CD14-positive monocyte (primary cell): ENCODE measurements at places on chromosomes 2 and 18. TPM values are rescaled to one million over a fixed set of nuclear protein-coding genes. Genes with fewer than 3 reads are reported as not detected.

DNA sequence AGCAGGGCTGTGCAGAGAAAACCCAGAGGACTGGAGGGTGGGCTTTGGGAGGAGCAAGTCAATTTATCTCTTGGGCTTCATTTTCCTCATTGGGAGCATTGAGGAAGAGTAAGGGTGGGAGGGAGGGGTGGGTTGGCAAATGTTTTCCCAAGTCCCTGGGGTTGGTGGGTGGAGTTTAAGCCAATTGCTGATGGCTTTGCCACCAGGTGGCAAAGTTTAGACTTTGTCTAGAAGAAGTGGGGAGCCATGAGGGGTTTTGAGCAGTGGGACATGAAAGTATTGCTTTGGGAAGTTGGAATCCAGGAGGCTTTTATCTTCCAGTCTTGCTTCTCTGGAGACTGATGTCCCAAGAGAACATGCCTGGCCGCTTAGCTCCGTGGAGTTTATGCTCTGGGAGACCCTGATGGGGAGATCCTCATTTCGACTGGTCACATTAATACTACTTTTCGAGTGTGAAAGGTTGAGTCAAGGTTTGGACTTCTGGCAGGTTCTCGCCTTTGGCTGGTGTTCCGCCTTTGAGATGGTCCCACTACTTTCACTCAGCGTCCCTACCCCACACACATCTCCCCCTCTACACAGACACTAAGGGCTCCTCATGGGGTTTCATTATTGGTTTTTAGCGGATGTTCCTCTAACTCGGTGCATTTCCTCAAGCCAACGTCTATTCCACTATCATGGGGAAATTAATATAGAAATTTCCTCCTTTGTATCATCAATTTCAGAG lies 126.7 kb downstream of the PRKCE start:
- no peaks in the 10 kb centered on the region for H3K27me3 ChIP-seq
- no peak for DNase-seq
- peaks cover 27% of the 10 kb centered on the region for H3K4me1 ChIP-seq
- H3K36me3 ChIP-seq = no peaks in the 10 kb centered on the region

GRCh38 chr18:50289108-50289443 lies 1.6 kb upstream of the CXXC1 start:
- no peaks in the 10 kb centered on the region for H3K27me3 ChIP-seq
- H3K27ac ChIP-seq = peak overlapping the region; percentile 27
- peak overlapping the region; percentile 19 for H3K4me3 ChIP-seq
- no peak for DNase-seq
- peaks cover 25% of the 10 kb centered on the region for H3K4me1 ChIP-seq

Gene EVX2
- not detected for polyA plus RNA-seq

Gene ABCA12
- not detected for polyA plus RNA-seq

Gene TBR1
- not detected in 2 replicates for polyA plus RNA-seq

DNA sequence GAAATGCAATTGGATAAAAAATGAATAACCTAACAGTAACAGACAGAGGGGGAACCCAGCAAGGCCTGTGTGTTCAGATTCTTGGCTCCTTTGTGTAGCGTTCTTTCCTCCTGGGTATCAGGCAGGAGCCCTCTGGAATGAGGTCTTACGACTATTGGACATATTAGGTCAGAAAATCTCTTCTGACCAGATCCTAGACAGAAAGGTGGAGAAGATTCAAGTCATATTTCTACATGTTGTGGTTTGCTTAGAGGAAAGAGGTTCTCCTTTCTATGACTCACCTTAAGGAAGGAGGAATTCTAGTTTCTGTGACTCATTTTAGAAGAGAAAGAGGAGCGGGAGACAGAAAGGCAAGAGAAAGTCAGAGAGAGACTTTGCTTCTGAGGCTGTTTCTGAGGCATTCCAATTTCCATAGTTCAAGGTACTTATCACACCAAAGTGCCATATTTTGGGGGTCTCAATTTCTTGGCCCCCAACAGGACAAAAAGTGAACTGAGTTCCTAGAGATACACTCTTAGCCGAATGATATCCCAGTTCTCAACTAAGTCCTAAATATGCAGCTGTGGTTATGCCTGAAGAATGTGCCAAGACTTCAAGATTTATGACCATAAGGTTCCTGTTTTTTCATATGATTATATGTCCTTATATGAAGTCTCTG lies 618.6 kb downstream of the ZEB2 start:
- DNase-seq = no peak
- H3K4me3 ChIP-seq = no peak overlapping the region
- peaks cover 9% of the 10 kb centered on the region for H3K4me1 ChIP-seq
- H3K27ac ChIP-seq = no peak overlapping the region
- no peaks in the 10 kb centered on the region for H3K36me3 ChIP-seq

Gene OBSL1
- 0.09 and 0.27 TPM in 2 replicates for polyA plus RNA-seq

- no peak overlapping the region for H3K27ac ChIP-seq
- no peak for DNase-seq
- no peaks in the 10 kb centered on the region for H3K27me3 ChIP-seq
- H3K4me3 ChIP-seq = no peak overlapping the region
Observed at GRCh38 chr18:37266290-37266689, 299.3 kb downstream of the CELF4 start.

Gene ZAP70
- polyA plus RNA-seq = 0.30 TPM

DNA sequence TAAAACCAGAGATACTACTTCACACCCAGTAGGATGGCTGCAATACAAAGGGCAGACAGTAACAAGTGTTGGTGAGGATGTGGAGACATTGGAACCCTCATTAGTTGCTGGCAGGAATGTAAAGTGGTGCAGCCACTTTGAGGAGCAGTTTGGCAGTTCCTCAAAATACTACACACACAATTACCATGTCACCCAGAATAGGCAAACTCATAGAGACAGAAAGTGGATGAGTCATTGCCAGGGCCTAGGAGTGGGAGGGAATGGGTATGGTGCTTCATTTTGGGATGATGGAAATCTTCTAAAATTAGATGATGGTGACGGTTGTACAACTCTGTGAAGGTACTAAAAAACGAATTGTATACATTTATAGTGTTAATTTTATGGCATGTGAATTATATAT lies 54.8 kb downstream of the ATP9B start:
- no peaks in the 10 kb centered on the region for H3K27me3 ChIP-seq
- no peak overlapping the region for H3K27ac ChIP-seq

Gene SP110
- 39.1 TPM for polyA plus RNA-seq

Gene PKDCC
- not detected for polyA plus RNA-seq

Gene PARD6G
- not detected for polyA plus RNA-seq

Gene DRC1
- not detected for polyA plus RNA-seq

Gene CYRIA
- 23.5 and 55.9 TPM in 2 replicates for polyA plus RNA-seq

DNA sequence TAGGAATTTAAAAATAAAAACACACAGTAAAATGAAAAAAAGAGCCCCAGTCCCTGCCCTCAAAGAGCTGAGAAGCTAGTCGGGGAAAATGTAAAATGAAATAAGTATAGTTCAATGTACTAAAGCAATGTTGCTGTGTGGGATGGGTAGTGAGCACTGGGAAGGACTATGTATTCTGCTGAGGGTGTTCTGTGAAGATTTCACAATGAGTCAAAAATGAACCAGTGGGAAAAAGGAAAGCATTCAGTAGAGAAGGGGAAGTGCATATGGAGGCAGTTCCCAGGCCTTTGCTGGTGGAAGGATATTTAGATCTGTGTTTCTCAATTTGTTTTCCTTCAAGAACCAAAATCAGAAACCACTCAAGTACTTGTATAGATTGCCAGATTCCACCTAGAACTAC lies 1094.7 kb upstream of the KLHL29 start:
- H3K4me1 ChIP-seq = peaks cover 12% of the 10 kb centered on the region
- no peaks in the 10 kb centered on the region for H3K36me3 ChIP-seq

DNA sequence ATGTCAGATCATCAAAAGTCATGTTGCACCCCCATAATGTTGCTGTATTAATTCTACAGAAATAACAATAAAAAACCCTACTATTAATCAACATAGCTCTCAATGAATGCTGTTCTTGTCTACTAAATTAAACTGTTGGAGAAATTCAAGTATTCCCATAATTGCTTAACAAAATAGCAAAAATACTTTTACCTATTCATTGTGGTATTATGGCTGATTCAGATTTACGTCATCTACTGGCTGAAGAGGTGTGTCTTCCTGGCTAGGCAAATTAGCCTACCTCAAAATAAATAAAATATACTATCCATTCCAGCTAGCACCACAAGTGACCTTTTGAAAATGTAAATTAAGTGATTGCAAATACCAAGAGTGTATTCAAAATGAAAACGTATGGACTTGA lies 249.4 kb downstream of the MEIS1 start:
- no peak for DNase-seq
- no peaks in the 10 kb centered on the region for H3K36me3 ChIP-seq
- H3K4me1 ChIP-seq = no peaks in the 10 kb centered on the region
- H3K27me3 ChIP-seq = no peaks in the 10 kb centered on the region
- no peak overlapping the region for H3K4me3 ChIP-seq

DNA sequence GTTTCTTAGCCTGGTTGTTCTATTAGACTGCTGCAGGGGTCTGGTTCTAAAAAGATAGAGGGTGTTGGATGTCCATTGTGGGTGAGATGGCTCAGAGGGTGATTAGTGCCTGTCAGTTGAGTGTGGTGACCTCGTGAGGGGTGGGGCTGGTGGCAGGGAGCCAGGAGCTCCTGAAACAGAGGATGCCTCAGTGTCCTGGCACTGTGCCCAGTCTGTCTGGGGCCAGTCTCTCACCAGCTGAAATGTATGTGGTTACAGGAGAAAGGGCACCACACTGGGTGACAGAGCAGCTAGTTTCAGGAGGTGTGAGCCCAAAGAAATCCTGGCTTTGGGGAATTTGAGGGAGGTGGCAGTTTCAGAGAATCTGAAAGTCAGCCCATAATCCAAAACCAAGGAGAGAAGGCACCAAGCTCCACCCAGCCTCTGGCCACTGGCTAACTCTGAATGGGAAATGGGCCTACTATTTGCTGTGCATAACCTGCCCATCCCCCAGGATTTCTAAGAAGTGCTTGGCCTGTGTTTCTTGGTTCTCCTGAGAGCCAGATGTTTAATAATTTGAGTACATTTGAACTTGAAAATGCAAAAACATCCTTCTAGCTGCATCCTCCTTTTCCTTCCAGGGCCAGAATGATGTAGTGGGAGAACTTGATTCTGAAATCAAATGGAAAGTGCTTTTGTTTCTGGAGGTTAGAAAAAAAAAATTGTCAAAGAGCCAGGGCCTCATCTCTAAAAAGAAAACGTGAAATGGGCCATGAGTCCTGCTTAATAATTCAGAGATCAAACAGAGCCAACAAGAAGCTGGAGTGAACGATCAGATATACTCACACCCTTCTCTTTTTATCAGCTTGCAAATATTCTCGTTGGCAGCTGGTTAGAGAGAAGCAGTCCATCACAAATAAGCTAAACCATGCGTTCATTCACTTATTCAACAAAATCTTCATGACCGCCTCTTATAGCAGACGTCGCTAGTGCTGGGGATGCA lies 92.3 kb downstream of the B3GNT2 start:
- peaks cover 31% of the 10 kb centered on the region for H3K4me1 ChIP-seq
- H3K27me3 ChIP-seq = no peaks in the 10 kb centered on the region
- H3K27ac ChIP-seq = peak overlapping the region; percentile 43
- peak overlapping the region; percentile 4 for H3K4me3 ChIP-seq

GRCh38 chr2:216394881-216395280 lies 17.4 kb upstream of the SMARCAL1 start:
- no peaks in the 10 kb centered on the region for H3K36me3 ChIP-seq
- H3K27ac ChIP-seq = no peak overlapping the region
- no peaks in the 10 kb centered on the region for H3K27me3 ChIP-seq
- H3K4me1 ChIP-seq = peaks cover 18% of the 10 kb centered on the region
- no peak overlapping the region for H3K4me3 ChIP-seq

GRCh38 chr2:240355962-240356361 lies 79.5 kb upstream of the GPC1 start:
- no peaks in the 10 kb centered on the region for H3K36me3 ChIP-seq
- H3K27me3 ChIP-seq = no peaks in the 10 kb centered on the region
- H3K4me3 ChIP-seq = no peak overlapping the region
- no peaks in the 10 kb centered on the region for H3K4me1 ChIP-seq
- H3K27ac ChIP-seq = no peak overlapping the region
- DNase-seq = no peak

Gene SERPINB13
- polyA plus RNA-seq = not detected

Gene SLC20A1
- polyA plus RNA-seq = 16.1 TPM

GRCh38 chr18:76323891-76324290 lies 171.2 kb downstream of the ZNF516 start:
- no peak overlapping the region for H3K4me3 ChIP-seq
- no peak for DNase-seq
- H3K27ac ChIP-seq = no peak overlapping the region
- no peaks in the 10 kb centered on the region for H3K27me3 ChIP-seq
